Caco-2 (cell line): ENCODE measurements at places on chromosomes 5 and 9. TPM values are rescaled to one million over a fixed set of nuclear protein-coding genes. Genes with fewer than 3 reads are reported as not detected.

Gene FGF10
- not detected in 2 replicates for total RNA-seq

Gene PLGRKT
- total RNA-seq: 5.0 and 7.0 TPM in 2 replicates

Gene PCDHGA7
- total RNA-seq: 0.09 and 0.43 TPM in 2 replicates

Gene SUSD3
- 2.2 and 2.9 TPM in 2 replicates for total RNA-seq

Gene GLRA1
- not detected in 2 replicates for total RNA-seq

Gene COL15A1
- not detected in 2 replicates for total RNA-seq

Gene BRINP1
- not detected in 2 replicates for total RNA-seq

Gene TLX3
- total RNA-seq: not detected in 2 replicates

Gene TLE1
- total RNA-seq: 17.9 and 18.3 TPM in 2 replicates

Gene SPINK13
- not detected in 2 replicates for total RNA-seq

Gene SMC2
- total RNA-seq: 36.4 and 37.4 TPM in 2 replicates

Gene ISCA1
- 11.2 and 12.8 TPM in 2 replicates for total RNA-seq

Gene ARHGEF37
- 0.70 and 0.86 TPM in 2 replicates for total RNA-seq

Gene MEIKIN
- total RNA-seq: not detected in 2 replicates

Gene PCDHGB2
- 1.00 and 1.3 TPM in 2 replicates for total RNA-seq

Gene TMOD1
- total RNA-seq: 1.00 and 1.1 TPM in 2 replicates

Gene GFPT2
- 0.72 and 1.6 TPM in 2 replicates for total RNA-seq

Gene LPAR1
- total RNA-seq: 19.8 and 20.3 TPM in 2 replicates

Gene CPEB4
- total RNA-seq: 21.4 and 25.1 TPM in 2 replicates

Gene CD274
- total RNA-seq: 0.67 TPM in 1 of 2 replicates, not detected in the other

Gene PRR16
- total RNA-seq: not detected in 2 replicates

Gene COQ4
- 48.9 and 49.5 TPM in 2 replicates for total RNA-seq

Gene TNFSF8
- 0.20 TPM in 1 of 2 replicates, not detected in the other for total RNA-seq

Gene HSPB3
- total RNA-seq: 0.54 TPM in 1 of 2 replicates, not detected in the other

Gene SNCB
- total RNA-seq: not detected in 2 replicates
